ENCODE measurements at places on chromosomes 12 and 14.
A peak's percentile ranks its signal among the peaks of the same experiment; 100 is the strongest.

GRCh38 chr14:24721775-24722174, 87.8 kb upstream of the GZMB start:
- no peak for DNase-seq

DNA sequence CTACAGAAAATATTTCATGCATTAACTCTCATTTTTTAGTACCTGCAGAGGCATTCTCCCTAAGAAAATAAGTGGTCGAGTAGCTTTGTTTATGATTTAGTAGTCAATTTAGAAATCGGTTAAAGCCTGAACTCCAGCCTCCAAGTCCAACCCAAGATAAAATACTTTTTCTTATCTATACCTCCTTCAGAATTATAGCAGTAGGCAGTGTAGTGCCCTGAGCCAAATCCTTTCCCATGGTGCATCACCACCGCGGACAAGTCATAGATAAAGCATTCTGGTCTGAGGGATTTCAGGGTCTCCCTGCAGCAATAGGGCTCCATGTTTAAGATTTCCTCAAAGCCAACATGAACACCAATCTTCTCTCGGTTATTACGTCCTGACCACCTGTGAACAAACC, 30.5 kb downstream of the USP44 start:
- DNase-seq = no peak

DNA sequence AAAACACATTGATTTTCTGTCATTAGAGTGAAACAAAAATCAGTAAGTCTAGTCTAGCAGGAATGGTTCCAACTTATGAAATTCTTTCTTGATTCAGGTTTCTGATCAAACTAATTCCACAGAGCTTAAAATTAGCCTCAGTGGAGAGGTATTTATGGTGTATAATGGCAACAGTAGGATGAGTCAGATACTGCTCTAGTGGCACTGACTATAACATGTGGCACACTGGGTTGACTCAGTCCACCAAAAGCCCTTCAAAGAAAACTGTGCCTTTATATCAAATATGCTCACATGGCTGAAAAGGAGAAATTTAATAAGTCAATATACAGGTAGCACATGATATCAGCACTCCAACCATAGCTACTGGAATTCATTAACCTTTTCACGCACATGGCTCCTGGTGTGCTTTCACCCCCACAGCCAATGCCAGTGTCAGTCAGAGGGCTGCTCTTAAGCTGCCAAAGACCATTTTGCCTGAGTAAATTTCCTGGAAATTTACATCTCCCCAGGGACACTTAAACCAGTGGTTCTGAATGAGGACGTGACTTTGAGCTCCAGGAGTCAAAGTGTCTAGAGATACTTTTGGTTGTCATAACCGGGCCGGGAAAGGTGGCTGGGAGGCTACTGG, 21.7 kb upstream of the CATSPERB start:
- no peak for DNase-seq

DNA sequence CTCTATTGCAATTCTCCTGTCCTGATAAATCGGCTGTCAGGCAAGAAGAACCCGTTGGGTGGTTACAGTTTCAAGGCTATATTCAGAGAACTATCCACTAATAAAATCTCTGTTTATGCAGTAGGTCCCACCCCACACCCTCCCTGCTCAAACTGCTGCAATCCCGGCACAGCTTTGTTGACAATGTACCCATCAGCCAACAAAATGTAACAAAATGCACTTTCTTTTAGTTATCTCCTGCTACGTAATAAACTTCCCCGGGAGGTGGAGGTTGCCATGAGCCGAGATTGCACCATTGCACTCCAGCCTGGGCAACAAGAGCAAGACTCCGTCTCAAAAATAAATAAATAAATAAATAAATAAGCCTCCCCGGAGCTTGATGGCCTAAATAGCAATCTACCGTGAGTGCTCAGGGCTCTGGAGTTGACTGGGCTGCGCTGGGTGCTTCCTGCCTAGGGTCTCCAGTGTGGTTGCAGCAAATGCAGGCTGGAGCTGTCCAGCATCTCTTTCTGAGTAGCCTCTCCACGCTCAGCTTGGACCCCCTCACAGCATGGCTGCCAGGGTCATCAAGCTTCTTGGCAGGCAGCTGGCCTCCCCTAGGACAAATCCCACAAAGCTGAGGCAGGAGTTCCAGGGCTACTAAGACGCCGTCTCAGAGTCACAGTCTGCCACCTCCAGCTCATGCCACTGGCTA, 43.2 kb upstream of the FBRSL1 start:
- DNase-seq = no peak

- DNase-seq = no peak
These were observed 22.4 kb upstream of the LRRC10 start for GRCh38 chr12:69633061-69633460.

DNA sequence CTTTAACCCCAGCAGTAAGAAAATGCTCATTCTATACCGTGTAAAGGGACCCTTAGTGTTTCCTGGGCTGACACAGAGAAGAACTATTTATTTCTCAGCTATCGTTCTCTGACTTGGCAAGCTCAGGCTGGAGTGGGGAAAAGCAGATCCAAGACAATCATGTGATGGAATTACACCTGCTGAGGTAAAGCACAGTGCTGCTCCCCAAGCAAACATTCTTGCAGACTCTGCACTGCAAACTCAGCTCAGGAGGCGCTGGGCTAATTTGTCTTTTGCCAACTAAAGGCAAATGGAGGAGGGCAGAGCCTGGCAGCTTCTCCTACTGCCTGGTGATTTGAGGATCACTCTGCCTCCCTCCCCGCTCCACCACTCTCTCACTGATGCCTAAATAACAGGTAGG, 57.8 kb upstream of the FUT8 start:
- no peak for DNase-seq

- no peak for DNase-seq
These were observed 6.7 kb upstream of the SLC25A29 start for GRCh38 chr14:100312877-100313400.

GRCh38 chr14:105261781-105262180, 13.4 kb downstream of the BTBD6 start:
- DNase-seq = no peak

- peak; percentile 95 for DNase-seq
These were observed 17.4 kb upstream of the CHFR start for GRCh38 chr12:132904718-132905328.

- DNase-seq = no peak
These were observed 14.8 kb downstream of the DEGS2 start for GRCh38 chr14:100144645-100144995.

- no peak for DNase-seq
These were observed 55.4 kb downstream of the FAR2 start for GRCh38 chr12:29204521-29204920.

- no peak for DNase-seq
These were observed 141.1 kb downstream of the HMGA2 start for GRCh38 chr12:65965358-65965757.

- no peak for DNase-seq
These were observed 138.5 kb downstream of the RBM19 start for GRCh38 chr12:113827539-113828114.

DNA sequence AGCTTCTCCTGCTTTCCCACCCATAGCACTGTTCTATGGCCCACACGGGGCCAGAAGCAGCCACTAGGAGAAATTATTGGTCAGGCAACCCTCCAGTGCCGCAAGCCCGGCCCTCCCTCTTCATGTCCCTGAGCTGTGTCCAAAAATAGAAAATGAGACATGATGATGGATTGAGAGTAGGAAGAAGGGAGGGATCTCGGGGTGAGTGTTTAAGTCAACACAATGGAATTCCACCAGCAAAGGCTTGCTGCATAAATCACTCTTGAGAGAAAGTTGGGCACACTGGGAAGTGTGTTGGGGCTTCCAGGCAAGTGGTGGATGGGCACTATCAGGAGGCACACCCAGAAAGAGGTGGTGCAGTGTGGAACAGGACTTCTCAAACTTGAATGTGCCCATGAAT, 94.2 kb downstream of the LLPH start:
- no peak for DNase-seq

DNA sequence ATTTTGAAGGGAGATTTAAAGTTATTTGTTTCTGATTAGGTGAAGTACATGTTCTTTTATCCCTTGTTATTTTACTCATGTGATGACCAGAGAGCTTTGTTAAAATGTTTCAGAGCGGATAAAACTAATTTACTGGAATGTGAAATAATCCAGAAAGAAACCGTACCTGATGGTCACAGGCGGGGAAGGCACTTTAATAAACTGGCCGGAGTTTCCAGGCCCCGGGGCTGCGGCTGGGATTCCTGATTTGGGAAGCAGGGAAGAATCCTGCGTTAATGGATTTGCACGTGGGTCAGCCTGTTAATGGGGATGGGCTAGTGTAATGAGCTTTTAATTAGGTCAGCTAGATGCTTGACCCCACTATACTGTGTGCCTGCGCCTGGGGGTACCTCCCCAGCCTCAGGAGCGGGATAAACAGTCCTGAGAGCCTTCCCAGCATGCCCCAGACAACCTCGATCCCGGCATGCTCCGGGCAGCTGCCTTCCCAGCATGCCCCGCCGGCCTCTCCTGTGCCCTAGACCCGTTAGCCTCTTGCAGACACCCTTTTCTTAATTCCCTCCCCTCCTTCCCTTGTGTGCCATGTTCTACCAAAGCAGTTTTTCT, 208.6 kb upstream of the CDKN3 start:
- no peak for DNase-seq

GRCh38 chr14:99430491-99430890, 50.2 kb downstream of the SETD3 start:
- peak; percentile 26 for DNase-seq

DNA sequence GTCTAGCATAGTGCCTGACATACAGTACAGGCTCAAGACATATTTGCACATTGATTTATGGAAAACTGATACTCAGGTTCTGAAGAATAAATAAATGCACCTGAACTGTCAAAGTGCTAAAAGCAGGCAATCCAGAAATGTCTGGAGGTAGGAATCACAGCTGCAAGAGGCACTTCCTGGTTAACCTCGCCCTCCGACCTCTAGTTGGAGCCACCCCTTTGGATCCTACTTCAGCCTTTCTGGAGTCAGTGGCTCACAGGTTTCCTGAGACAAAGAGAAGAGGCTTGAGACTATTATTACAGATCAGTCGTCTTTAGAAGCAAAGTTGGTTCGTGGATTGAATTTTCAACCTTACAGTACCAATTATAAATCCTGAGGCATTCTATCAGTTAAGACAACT, 13.0 kb downstream of the TCP11L2 start:
- no peak for DNase-seq

DNA sequence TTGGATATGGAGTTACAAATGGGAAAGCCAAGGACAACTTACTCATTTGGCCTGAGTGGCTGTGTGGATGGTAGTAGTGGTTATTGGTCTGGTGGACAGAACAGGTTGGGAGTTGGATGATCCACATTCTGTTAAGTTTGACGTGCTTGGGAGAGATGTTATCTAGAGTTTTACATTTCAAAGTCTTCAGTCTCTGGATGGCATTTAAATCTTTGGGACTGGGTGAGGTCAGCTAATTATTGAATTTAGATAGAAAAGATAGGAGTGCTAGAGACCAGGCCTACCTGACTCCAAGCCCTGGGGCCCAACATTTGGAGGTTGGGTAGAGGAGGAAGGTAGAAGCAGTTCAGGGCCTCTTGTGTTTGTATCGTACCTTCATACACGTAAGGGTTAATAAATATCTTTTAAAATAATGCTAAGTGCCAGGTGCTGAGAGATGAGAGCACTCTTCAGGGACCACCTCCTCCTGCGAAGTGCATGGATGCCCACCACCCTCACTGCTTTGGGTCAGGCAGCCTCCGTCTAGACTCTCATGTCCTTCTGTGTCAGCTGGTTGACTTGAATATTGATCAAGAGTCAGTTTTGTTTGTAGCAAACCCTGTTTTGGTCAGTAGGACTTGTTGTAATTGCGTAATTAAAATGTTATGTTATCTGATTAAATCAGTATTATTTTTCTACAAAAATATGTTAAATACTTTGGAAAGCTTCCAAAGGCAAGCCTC, 460.4 kb upstream of the RGS6 start:
- DNase-seq = no peak

DNA sequence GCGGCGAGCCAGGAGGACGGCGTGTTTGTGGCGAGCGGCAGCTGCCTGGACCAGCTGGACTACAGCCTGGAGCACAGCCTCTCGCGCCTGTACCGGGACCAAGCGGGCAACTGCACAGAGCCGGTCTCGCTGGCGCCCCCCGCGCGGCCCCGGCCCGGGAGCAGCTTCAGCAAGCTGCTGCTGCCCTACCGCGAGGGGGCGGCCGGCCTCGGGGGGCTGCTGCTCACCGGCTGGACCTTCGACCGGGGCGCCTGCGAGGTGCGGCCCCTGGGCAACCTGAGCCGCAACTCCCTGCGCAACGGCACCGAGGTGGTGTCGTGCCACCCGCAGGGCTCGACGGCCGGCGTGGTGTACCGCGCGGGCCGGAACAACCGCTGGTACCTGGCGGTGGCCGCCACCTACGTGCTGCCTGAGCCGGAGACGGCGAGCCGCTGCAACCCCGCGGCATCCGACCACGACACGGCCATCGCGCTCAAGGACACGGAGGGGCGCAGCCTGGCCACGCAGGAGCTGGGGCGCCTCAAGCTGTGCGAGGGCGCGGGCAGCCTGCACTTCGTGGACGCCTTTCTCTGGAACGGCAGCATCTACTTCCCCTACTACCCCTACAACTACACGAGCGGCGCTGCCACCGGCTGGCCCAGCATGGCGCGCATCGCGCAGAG, 873 bp downstream of the PLXNC1 start:
- DNase-seq = peak; percentile 54

GRCh38 chr12:111204788-111205241, 164.1 kb downstream of the PHETA1 start:
- DNase-seq = no peak

DNA sequence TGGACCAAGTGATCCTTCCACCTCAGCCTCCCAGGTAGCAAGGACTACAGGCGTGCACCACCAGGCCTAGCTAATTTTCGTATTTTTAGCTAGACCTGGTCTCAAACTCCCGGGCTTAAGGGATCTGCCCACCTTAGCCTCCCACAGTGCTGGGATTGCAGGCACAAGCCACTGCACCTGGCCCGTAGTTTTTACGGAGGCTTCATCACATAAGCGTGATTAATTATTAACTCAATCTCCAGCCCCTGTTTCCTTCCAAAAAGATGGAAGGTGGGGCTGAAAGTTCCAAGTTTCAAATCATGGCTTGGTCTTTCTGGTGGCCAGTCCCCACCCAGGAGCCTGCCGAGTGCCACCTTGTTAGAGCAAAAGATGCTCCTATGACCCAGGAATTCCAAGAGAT, 22.5 kb upstream of the HIF1A start:
- no peak for DNase-seq
